A549 treated with AZD2906 at 1 μM for 4 hours (cell line): ENCODE measurements at places on chromosomes 2 and 18. TPM values are rescaled to one million over a fixed set of nuclear protein-coding genes. Genes with fewer than 3 reads are reported as not detected.

SRD5A2 gene
- total RNA-seq: 0.02 TPM in 4 of 5 replicates, not detected in the other

CCDC74A gene
- total RNA-seq: 11.1 to 16.2 TPM (median 15.0 TPM) in 5 replicates

SLC66A2 gene
- total RNA-seq: 14.4 to 21.7 TPM (median 19.9 TPM) in 5 replicates

GALR1 gene
- not detected in 5 replicates for total RNA-seq

APCDD1 gene
- total RNA-seq: 0.02 to 0.17 TPM (median 0.07 TPM) in 4 of 5 replicates, not detected in the other

TTC32 gene
- 11.5 to 14.5 TPM (median 12.3 TPM) in 5 replicates for total RNA-seq

PLGLB1 gene
- total RNA-seq: 0.20 to 0.66 TPM (median 0.38 TPM) in 5 replicates

ZSWIM2 gene
- not detected in 5 replicates for total RNA-seq

CRYBA2 gene
- total RNA-seq: 0.10 to 0.25 TPM in 2 of 5 replicates, not detected in the others

SERPINB3 gene
- 0.06 to 0.14 TPM (median 0.09 TPM) in 5 replicates for total RNA-seq

RAMP1 gene
- 0.07 to 0.10 TPM in 2 of 5 replicates, not detected in the others for total RNA-seq

ETAA1 gene
- total RNA-seq: 7.8 to 11.4 TPM (median 8.5 TPM) in 5 replicates

ANO7 gene
- total RNA-seq: 1.6 to 2.0 TPM (median 1.9 TPM) in 5 replicates

MC4R gene
- total RNA-seq: not detected in 5 replicates

RAX gene
- total RNA-seq: 0.01 TPM in 1 of 5 replicates, not detected in the others

POTEI gene
- total RNA-seq: 0.01 TPM in 1 of 5 replicates, not detected in the others

ITPRIPL1 gene
- not detected in 5 replicates for total RNA-seq
